ENCODE measurements at places on chromosomes 3 and 15. TPM values are rescaled to one million over a fixed set of nuclear protein-coding genes. Genes with fewer than 3 reads are reported as not detected.

SH2D7 gene
- total RNA-seq: not detected

ZCWPW2 gene
- total RNA-seq: 1.2 TPM

PPP1R14D gene
- total RNA-seq: not detected

FSIP1 gene
- 1.2 TPM for total RNA-seq

ECE2 gene
- 0.49 TPM for total RNA-seq

DUOXA1 gene
- 2.1 TPM for total RNA-seq

STT3B gene
- total RNA-seq: 73.8 TPM

DNA sequence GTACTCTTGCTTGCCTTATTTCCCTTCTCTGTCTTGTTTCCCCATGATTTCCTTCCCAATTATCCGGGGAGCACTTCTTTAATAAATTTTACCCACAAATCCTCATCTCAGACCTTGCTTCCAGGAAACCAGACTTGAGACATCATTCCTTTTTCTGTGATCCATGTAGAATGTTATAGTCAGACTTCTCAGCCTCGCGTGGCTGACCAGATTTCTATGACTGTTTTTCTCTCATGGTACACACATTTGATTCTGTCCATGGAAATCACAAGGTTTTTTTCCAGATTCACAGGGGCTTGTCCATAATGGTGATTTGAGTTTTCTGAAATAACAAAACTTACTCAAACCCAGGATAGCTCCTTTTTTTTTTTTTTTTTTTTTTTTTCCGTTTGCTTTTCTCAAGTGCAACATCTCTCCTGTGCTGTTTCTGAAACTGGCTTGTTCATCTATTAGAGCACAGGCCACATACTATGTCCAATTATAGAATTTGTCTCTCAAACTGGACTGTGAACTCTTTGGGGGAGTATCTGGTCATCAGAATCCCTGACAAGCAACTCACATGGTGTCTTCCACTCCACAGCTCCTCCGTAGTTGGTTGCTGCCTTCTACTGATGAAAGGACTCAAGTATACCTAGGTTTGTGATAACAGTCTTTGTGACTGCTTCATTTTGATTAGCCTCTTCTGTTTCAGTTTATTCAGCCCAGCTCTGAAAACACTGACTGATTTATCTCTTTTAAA, 50.8 kb downstream of the RBMS3 start:
- DNase-seq: no peak

DNA sequence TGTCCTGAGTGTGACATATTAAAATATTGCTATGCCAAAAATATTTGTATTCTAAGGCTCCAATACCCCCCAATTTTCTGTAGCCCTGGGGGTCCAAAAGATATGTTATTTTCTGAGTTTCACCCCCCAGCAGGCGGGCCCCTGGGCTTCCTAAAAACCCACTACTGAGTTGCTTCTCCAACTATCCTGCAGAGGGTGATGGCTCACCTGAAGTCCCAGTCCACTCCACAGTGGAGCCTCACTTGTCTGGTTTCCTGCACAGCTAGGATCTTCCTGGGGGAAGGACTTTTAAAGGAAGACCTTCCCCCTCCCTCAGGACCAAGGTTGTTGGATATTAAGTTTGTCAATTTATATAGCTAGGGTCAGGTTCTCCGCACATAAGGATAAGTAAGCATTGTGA, 1181.4 kb downstream of the ROBO2 start:
- no peak for DNase-seq

DNA sequence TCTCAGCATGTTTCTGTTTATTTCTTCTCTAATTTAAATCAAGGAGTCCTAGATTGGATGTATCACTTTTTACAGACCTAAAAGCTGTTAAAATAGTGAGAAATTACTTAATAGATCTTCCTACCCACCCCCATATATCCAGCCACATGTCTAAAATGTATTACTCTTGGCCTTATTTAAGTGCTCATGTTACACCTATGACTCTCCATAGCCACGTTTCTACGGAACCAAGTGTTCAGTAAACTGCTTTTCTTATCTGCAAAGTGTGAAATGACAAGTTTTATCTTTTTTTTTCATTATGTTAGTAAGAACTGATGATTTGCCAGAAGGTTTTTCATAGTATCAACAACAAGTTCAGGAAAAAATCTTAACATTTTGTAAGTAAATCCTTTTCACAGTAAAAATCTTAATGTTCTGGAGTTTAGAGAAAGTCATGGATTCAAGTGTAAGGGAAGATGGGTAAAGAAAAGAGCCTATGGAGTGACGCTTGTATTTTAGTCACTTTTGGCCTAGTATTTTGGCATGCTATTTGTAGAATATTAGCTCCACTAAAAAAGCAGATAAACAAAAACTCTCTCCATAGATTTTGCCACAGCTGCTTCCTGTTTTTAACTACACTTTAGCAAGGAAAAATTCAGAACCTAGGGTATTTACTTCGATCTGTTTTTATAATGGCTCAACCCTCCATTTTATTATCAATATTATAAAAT, 41.2 kb upstream of the IGSF10 start:
- no peak for DNase-seq

DNA sequence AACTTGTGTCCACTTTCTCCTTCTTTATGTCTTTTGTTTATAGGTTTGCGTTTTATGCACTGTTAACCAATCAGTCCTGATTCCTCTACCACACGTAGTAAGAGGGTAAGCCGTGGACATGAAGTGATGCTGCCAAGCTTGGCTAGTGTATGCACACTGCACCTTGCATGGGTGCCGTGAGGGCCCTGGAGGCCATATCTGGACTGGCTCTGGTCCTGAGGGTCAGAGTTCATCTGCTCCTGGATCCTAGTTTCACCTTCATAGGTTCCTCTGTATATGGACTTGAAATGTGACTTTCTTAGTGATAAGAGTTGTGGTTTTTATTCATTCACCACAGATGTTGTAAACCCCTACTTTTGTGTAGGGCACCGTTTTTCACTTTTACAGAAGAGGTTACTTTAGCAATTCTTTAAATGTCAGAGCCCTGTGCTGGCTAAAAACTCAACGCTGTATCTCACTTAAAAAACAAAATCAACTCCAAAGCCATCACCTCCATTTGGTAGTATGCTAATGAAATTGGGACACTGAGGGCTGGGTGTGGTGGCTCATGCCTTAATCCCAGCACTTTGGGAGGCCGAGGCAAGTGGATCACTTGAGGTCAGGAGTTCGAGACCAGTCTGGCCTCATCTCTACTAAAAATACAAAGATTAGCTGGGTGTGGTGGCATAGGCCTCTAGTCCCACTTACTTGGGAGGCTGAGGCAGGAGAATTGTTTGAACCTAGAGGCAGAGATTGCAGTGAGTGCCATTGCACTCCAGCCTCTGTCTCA, 22.9 kb downstream of the SIAH2 start:
- no peak for DNase-seq

GRCh38 chr3:100540791-100541334, 48.4 kb downstream of the TMEM45A start:
- no peak for DNase-seq

- DNase-seq: no peak
Measured at GRCh38 chr15:40258544-40258943, 19.7 kb downstream of the PAK6 start.

DNA sequence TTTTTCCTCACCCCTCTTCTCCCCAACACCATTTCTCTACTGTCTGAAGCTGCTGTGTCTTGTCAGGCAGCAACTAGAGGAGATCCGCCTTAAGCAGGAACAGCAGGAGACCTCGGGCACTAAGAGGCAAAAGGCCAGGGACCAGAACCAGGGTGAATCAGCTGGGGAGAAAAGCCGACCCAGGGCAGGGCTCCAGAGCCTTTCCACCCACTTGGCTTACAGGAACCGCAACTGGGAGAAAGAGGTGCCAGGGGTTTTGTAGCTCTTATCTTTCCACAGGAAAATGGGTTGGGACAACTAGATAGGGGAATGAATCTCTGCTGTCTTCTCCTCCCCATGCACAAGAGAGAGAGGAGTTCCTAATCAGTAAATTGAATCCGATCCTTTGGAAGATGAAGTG, 3.0 kb upstream of the NGRN start:
- no peak for DNase-seq

DNA sequence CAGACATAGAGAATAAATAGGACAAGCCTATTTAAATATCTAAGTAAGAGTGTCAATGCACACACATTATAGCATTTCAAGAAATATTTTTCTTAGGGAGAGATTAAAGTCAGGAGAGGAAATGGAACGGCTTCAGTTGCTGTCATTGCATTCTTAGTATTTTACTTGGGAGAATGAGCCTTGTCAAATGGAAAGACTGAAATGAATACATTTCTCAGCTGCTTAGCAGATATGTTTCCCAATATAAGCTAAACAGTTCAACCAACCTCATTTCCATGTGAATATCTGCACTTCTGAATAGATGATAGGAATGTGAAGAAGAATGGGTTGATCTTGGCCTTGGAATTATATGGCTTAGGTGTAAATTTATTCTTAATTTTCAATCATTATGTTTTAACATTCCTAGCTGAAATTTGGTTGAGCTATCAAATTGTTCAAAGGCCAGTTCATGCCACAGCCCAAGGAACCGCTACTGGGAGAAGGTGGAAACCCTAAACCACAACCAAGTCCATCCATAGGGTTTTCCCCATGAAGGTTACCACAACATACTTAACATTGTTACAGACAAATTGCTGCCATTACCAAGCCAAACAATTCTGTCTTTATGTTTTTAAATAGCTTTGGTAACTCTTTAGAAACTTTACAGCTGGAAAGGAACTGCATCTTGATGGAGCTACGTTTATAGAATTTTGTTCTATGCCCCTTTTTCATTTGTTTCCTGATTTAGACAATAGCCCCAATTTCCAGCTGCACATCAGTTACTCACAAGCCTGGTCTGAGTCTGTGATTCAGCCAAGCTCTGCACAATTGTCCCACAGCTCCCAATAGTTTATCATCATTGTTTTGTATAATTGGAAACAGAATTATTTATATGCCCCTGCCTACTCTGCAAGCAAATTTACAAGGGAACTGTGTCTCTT, 459.6 kb downstream of the MECOM start:
- no peak for DNase-seq

GRCh38 chr3:54827776-54828175, 100.1 kb downstream of the LRTM1 start:
- DNase-seq: no peak

- DNase-seq: no peak
Measured at GRCh38 chr15:31230630-31231485, 95.8 kb upstream of the KLF13 start.

- no peak for DNase-seq
Measured at GRCh38 chr3:13451301-13451673, 28.8 kb upstream of the HDAC11 start.

GRCh38 chr3:117637666-117638065, 928.1 kb downstream of the TUSC7 start:
- no peak for DNase-seq

DNA sequence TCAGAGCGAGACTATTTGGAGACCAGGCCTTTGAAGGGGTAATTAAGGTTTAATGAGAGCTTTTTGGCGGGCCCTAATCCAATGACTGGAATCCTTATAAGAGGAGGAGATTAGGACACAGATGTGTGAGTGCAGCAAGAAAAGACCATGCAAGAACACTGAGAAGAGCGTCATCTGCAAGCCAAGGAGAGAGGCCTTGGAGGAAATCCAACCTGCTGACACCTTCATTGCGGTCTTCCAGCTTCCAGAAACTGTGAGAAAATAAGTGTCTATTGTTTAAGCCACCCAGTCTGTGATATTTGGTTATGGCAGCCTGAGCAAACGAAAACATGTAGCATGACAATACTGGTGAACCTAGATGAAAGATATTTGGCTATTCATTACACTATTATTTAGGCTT, 23.0 kb upstream of the MUSTN1 start:
- DNase-seq: no peak

Measured in sigmoid colon (tissue), 7 donors.